ENCODE measurements at places on chromosomes 1 and 21. TPM values are rescaled to one million over a fixed set of nuclear protein-coding genes. Genes with fewer than 3 reads are reported as not detected.

DNA sequence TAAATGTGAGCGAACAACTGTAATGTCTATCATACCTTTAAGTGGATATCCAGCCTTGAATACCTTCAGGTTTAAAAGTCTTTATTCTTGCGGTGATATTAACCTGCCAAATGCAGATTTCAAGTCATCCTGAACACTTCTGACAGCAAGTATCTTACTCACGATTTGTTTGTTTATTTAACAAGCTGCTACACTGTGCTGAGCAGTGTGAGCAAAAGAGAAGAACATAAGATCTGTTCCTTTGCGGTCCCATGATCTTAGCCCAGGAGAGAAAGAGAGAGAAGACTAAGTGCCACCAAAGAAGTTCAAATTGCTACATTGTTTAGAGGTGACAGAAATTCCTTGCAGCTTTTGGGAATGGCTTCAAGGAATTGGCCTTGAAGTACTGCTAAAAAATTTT, 9.5 kb upstream of the IL24 start:
- H3K4me3 ChIP-seq, result no peak overlapping the region
- no peak overlapping the region for H3K27ac ChIP-seq
- H3K4me1 ChIP-seq, result no peaks in the 10 kb centered on the region
- peaks cover 7% of the 10 kb centered on the region for H3K27me3 ChIP-seq
- no peaks in the 10 kb centered on the region for H3K36me3 ChIP-seq
- no peak for DNase-seq

DNA sequence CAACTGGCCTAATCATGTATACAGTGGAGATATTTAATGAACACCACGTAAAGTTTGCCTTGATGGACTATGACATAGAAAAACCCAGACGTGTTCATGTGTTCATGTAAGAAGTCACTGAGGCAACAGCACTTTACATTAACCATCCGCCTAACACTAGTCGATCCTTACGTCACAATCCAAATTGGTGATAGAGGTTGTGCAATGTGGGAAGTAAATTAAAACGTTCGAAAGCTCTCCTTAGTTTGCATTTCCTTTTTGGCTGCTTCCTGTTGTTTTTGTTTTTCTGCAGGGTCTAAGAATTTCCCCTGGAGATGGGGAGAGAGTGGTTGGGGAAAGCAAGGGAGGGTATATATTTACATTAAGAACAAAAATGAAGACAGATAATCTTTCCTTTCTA, 587.5 kb upstream of the ADGRL2 start:
- H3K27me3 ChIP-seq, result no peaks in the 10 kb centered on the region
- H3K27ac ChIP-seq, result no peak overlapping the region
- no peak for DNase-seq
- no peak overlapping the region for H3K4me3 ChIP-seq
- H3K36me3 ChIP-seq, result no peaks in the 10 kb centered on the region
- no peaks in the 10 kb centered on the region for H3K4me1 ChIP-seq

KIF17 gene
- total RNA-seq, result 1.8 TPM

NBPF10 gene
- 1.8 TPM for total RNA-seq

DNA sequence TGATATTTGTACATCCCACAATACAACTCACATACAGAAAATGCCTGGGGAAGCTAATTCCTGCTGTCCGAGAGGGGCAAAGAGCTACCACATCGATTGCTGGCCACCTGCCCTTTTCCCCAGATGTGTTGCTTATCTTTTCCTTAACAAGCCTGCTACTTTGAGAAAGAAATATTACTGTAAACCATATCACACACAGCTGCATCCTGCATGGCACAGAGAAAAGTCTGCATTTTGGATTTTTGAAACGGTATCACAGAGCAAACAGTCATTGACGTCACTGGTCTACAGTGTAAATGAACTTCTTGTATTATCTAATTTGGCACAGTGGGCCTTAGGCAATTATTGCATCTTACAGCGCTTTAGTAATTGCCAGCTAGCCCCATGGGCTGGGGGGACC, 164.7 kb downstream of the CLIC6 start:
- peaks cover 10% of the 10 kb centered on the region for H3K36me3 ChIP-seq
- no peak overlapping the region for H3K4me3 ChIP-seq
- no peak overlapping the region for H3K27ac ChIP-seq
- no peaks in the 10 kb centered on the region for H3K27me3 ChIP-seq
- DNase-seq, result no peak

ZNF672 gene
- 13.3 TPM for total RNA-seq

PIK3C2B gene
- 24.9 TPM for total RNA-seq

- H3K4me3 ChIP-seq, result no peak overlapping the region
- DNase-seq, result no peak
- H3K27ac ChIP-seq, result no peak overlapping the region
- no peaks in the 10 kb centered on the region for H3K27me3 ChIP-seq
- no peaks in the 10 kb centered on the region for H3K4me1 ChIP-seq
Observed at GRCh38 chr1:241555526-241555925, 23.3 kb downstream of the KMO start.

GRCh38 chr1:203544485-203544884, 50.5 kb downstream of the OPTC start:
- no peaks in the 10 kb centered on the region for H3K27me3 ChIP-seq
- H3K4me3 ChIP-seq, result no peak overlapping the region
- no peaks in the 10 kb centered on the region for H3K36me3 ChIP-seq
- DNase-seq, result no peak
- H3K4me1 ChIP-seq, result no peaks in the 10 kb centered on the region

DNA sequence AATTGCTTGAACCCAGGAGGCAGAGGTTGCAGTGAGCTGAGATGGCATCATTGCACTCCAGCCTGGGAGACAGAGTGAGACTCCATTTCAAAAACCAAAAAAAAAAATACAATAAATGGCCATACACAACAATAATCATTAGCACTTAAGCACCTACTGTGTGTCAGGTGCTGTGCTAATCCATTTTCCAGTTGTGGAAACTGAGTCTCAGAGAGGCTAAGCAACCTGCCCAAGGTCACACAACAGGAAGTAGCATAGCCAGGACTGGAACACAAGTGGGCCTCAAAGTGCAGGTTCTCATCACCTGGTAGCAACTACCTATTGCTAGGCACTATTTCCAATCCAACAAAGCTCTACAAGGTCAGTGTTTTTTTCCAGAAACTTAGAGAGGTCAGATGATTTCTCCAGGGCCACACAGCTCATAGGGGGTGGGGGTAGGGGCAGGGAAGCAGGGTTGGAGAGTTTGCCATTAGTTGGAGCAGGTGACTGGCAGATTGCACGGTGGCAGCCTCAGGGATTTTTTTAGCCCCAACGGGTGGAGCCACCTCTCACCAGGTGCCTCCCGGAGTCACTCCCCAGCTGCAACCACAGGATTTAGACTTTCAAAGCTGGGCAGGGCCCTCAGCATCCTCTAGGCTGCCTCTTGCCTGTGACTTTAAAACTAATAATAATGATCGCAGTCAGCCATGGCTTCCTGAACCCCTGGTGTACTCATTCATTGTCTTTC, 52.5 kb upstream of the ID3 start:
- H3K27me3 ChIP-seq, result peaks cover 2% of the 10 kb centered on the region
- H3K27ac ChIP-seq, result no peak overlapping the region
- DNase-seq, result no peak
- no peak overlapping the region for H3K4me3 ChIP-seq
- no peaks in the 10 kb centered on the region for H3K36me3 ChIP-seq

DNA sequence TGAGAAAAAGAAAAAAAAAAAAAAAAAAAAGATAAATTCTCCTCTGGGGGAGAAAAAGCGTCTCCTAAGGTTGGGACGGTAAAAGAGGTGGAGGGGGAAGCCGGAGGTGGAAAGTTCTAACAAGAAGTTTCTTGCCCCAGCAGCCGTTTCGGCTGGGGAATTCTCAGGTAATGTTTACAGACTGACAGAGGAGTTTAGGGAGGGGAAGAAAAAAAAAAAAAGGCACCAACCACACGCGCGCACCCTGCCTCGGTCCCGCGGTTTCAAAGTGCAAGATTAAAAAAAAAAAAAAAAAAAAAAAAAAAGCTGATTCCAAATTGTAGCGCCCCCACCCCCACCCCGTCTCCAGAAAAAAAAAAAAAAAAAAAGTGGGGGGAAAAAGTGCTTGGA, 504 bp downstream of the DHRS3 start:
- H3K4me3 ChIP-seq, result peak overlapping the region; percentile 67
- peak overlapping the region; percentile 90 for H3K27ac ChIP-seq
- peaks cover 34% of the 10 kb centered on the region for H3K27me3 ChIP-seq
- no peaks in the 10 kb centered on the region for H3K36me3 ChIP-seq

OR2L5 gene
- not detected for total RNA-seq

GRCh38 chr21:36929622-36930021, 36.8 kb downstream of the HLCS start:
- DNase-seq, result no peak
- H3K4me1 ChIP-seq, result peaks cover 3% of the 10 kb centered on the region
- H3K27me3 ChIP-seq, result no peaks in the 10 kb centered on the region
- peaks cover 19% of the 10 kb centered on the region for H3K36me3 ChIP-seq

DNA sequence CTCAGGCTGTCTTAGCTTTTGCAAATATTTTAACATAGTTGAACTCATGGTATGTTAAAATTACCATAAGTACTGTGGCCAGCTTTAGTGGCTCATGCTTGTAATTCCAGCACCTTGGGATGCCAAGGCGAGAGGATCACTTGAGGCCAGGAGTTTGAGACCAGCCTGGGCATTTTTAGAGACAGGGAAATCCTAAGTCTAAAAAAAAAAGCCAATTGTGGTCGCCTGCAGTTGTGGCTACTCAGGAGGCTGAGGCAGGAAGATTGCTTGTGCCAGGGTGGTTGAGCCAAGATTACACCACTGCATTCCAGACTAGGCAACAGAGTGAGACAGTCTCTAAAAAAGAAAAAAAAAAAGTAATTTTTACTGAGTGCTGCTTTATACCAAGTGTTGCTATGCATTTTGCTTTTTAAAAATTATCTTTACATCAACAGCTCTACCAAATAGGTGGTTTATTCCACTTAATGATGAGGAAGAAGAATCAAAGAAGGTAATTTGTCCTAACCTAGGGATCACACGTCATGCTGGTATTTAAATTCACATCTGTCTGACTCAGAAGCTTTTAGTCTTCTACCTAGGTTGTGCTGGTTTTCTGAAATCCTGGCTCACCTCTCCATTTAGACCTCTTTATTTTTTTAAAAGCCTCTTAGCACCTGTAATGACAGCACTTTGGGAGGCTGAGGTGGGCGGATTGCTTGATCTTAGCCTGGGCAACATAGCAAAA, 16.8 kb downstream of the PPP1R12B start:
- H3K27ac ChIP-seq, result no peak overlapping the region
- H3K27me3 ChIP-seq, result no peaks in the 10 kb centered on the region
- H3K4me1 ChIP-seq, result no peaks in the 10 kb centered on the region
- no peaks in the 10 kb centered on the region for H3K36me3 ChIP-seq
- H3K4me3 ChIP-seq, result no peak overlapping the region
- DNase-seq, result no peak

RGS13 gene
- 0.89 TPM for total RNA-seq

DNA sequence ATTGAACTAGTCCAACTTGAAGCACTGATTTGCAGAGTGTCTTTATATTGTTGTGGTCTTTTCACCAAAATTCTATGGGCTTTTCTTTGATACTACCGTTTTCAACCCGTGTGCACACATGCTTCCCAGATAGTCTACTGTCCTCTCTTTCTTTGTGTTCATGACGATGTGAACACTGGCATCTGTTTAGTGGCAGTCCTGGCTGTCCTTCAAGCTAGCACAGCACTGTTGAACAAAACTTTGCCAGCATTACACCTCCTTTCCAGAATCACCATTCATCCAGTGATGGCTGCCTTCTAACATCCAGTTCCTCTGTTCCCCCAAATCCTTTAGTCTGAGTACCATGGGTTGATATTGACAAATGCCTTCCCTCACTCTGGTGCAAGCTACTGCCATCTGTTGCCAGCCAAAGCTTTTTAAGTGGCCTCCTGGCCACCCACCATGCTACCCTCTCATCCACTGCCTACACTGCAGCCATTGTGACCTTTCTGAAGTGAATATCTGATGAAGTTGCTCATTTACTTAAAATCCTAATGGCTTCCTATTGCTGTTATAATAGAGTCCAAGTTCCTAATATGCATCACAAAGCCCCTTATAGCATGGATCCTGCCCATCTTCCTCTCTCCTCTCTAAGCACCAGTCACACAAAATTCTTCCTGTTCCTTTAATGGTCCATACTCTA, 94.3 kb downstream of the NIBAN1 start:
- H3K27me3 ChIP-seq, result no peaks in the 10 kb centered on the region
- peaks cover 7% of the 10 kb centered on the region for H3K36me3 ChIP-seq
- H3K4me3 ChIP-seq, result no peak overlapping the region

- no peak for DNase-seq
- no peaks in the 10 kb centered on the region for H3K36me3 ChIP-seq
- H3K27ac ChIP-seq, result no peak overlapping the region
- no peaks in the 10 kb centered on the region for H3K27me3 ChIP-seq
- H3K4me1 ChIP-seq, result no peaks in the 10 kb centered on the region
- H3K4me3 ChIP-seq, result no peak overlapping the region
Observed at GRCh38 chr1:48127735-48128685, 94.5 kb upstream of the SLC5A9 start.

TNFRSF1B gene
- total RNA-seq, result 8.8 TPM

DNA sequence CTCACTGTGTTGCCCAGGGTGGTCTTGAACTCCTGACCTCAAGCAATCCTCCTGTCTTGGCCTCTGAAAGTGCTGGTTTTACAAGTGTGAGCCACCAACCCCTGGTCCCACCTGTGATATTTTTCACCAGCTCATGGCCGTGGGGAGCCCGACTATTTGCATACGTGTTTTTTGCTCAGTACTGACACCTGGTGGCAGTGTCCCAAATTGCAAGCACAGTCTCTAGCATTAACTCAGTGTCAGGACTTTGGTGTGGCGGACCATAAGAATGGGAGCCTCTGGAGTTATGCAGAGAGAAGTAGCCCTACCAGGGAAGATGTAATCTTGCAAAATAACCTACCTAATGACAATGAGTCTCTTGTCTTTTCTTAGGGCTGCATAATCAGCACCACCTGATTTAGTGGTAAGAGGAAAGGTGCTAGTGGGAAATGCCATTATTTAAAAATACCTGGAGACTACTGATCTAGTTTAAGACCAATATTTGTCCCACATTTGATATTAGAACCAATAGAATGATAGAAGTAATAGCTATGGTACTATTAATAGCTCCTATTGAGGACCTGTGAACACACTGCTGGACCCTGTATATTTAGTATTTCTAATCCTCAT, 305.4 kb downstream of the DISC1 start:
- no peaks in the 10 kb centered on the region for H3K36me3 ChIP-seq
- no peak for DNase-seq
- peaks cover 43% of the 10 kb centered on the region for H3K4me1 ChIP-seq
- H3K27ac ChIP-seq, result no peak overlapping the region
- no peak overlapping the region for H3K4me3 ChIP-seq

DNA sequence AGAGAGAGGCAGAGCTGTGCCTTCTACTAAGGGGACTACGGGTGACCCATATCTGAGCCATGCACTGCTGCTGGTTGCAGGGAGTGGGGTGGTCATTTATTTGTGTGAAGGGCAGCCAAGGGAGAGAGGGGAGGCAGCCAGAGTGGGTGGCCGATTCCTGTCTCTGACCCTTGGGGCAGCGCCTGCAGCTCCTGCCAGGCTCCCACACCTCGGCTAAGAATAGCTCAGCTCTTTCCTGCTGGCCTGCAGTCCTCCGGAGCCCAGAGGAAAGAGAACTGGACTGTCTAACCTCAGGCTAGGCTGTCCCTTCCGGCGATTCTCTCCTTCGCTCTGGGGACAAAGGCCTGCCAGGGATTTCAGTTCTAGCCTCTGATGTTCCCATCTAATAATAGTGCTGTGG, 11.6 kb upstream of the CD34 start:
- peaks cover 67% of the 10 kb centered on the region for H3K4me1 ChIP-seq
- no peaks in the 10 kb centered on the region for H3K36me3 ChIP-seq
- peak; percentile 68 for DNase-seq
- no peaks in the 10 kb centered on the region for H3K27me3 ChIP-seq
- H3K4me3 ChIP-seq, result no peak overlapping the region

GRCh38 chr1:22537441-22538139, 25.7 kb upstream of the EPHA8 start:
- H3K4me1 ChIP-seq, result peaks cover 22% of the 10 kb centered on the region
- H3K4me3 ChIP-seq, result no peak overlapping the region
- H3K27ac ChIP-seq, result no peak overlapping the region
- no peak for DNase-seq
